Mammary epithelial cell (primary cell): ENCODE measurements at places on chromosomes 3 and 15. TPM values are rescaled to one million over a fixed set of nuclear protein-coding genes. Genes with fewer than 3 reads are reported as not detected.

The VGLL3 gene
- total RNA-seq, result 26.5 and 27.9 TPM in 2 replicates

The CCR9 gene
- not detected in 2 replicates for total RNA-seq

The SLC22A14 gene
- total RNA-seq, result 0.75 and 1.1 TPM in 2 replicates

DNA sequence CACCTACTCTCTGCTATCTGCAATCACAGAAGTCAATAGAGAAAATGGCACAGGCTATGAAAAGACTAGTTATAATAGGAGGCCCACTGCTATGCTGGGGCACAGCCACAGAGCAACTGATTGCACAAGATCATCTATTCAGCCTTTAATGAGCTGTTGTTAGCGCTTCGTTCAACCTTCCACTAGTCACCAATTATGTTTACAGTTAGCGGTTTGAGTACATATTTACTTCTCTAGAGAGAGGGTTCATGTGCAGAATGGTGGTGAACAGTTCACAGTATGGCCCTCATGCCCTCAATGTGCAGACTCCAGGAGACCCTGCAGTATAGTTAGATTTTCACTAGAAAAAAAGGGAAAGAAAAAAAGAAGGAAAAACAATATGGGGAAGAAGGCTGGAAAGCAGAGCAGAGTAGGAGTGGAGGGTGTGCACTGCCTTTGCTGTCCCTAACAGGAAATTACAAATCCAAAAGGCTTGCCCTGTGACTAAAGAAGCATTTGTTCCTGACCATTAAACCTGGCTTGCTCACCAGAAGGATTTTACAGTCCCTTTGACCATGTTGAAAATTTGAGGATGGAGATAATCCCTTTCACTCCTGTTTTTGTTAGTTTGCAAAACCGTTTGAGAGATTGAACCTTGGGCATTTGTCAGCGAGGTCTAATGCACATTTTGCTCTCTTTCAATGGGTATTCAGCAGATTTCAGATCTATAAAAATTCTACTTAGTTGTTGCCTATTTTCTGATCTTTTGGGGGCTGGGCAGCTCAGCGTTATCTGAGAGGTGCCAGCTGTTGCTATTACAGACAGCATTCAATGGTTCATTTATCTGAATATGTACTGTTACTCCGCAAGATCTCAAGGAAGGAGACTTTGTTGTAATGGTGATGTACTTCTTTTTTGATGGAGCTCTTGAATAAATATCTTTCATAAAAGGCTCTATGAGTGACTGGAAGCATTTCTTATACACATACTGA lies 296.1 kb downstream of the LSAMP start:
- DNase-seq, result no peak

- DNase-seq, result peak; percentile 52
These were observed 31.8 kb downstream of the MITF start for GRCh38 chr3:69770976-69771634.
